ENCODE measurements at places on chromosomes 1 and 21.

- no peak for DNase-seq
These were observed 2.5 kb upstream of the CD160 start for GRCh38 chr1:145716641-145717345.

GRCh38 chr1:235207209-235207565 is 46.1 kb upstream of the RBM34 start:
- no peak for DNase-seq

- DNase-seq: no peak
These were observed 560 bp downstream of the PADI2 start for GRCh38 chr1:17118706-17119075.

DNA sequence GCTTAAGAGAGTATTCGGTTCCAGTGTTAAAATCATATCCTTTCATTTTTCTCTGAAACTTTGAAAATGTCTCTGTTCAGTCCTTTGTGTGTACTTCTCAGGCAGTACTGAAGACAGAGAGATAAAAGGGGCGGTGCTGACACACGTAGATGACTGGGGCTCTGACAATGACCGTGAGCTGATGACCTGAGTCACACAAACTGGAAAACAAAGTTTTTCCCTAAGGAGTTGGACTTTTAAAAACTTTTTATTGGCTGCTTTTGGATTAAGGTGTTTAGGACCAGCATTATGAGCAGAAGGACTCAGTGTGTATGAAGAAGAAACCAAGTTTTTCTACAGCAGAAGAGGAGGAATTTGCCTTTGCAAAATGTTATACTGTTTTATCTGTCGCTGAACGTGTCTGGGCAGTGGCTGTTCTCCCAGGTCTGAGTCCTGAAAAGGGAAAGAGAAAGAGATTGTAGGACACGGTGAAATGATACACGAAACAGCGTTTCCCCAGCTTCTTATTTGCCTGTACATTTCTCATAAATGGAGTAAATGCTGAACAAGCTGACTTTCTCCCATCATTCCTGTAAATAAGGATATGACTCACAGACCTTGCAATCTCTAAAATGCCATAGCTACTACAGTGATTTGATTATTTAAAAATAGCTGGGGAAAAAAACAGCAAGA is 51.5 kb downstream of the MAP3K7CL start:
- DNase-seq: no peak

GRCh38 chr1:176325664-176326063 is 118.6 kb upstream of the COP1 start:
- DNase-seq: no peak

DNA sequence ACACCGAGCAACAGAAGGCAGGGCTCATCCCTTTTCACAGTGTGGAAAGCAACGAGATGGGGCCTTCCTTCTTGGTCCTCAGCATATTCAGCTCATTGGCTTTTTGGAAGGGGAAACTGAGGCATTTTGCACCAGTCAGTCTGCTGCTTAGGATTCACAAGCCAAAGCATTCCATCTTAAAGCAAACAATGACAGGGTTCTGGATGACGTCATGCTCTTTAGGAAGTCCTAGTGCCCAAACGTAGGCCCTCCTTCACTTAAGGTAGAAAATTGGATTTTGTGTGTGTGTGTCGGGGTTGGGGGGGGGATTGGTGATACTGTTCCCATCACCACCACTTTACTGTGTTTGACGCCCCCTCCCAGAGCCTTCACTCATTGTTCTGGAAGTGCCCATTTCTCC is 101.6 kb downstream of the SELENOF start:
- no peak for DNase-seq

DNA sequence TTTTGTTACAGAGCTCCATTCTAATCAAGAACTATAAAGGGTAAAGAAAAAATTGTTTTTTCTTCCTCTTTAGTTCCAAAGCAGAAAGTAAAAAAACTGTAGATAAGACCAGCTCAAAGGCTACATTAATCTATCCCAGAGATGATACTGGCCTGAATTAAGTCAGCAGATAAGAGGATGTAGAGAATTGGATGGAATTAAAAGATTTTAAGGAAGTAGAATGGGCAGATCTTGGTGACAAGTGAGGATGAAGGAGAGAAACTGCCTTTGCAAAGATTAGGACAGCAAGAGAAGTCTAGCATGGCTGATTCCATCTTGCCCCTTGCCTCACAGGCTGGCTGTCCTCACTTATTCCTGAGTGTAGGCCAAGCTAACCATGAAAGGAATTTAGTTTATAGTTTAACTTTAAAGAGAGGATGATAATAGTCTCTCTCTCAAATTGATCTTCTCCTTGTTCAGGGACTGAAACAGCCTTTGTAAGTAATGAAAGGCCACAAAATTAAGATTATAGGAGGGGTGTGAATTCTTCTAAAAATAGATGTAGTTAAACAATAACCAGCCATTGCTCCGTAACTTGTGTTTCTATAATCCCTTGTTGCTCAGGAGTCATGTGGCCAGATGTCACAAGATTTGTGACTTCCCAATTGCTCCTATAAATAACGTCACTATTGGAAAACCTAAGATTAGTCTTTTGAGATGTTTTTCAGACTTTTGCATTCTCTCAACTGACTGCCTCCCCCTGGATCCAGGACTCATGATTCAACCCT is 265.0 kb upstream of the USP24 start:
- DNase-seq: no peak

DNA sequence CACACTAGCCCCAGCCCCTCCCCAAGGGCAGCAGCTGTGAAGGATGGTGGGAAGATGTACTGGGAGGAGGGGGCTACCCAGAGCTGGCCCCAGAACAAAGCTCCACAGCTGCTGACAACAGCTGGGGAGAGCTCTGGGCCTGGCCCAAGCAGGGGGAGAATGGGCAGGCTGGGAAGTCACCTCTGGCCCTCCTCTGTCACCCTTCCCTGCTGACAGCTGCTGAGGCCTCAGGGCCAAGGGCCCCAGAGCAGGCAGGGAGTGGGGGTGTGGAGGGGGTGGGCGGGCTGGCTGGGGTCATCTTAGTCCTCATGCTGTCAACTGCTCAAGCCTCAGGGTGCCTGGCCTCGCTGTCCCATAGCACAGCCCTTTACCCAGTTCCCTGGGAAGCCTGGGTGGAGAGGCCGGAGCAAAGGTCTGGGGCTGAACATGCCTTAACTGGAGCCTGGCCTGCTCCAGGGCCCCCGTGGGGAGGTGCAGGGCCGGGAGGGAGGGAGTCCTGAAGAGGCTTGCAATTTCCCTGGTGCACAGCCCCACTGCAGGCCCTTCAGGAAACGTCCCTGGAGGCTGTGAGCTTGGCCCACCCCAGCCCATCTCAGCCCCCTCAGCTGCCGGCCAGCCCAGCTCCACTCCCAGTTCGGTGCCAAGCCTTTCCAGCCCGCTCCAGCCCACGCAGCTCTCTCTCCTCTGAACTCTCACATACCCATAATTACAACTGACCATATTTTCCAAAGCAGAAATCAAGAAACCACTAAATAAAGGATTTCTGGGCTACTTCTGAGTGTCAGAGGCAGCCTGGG is 25.7 kb downstream of the HSPG2 start:
- DNase-seq: peak; percentile 72

- DNase-seq: peak; percentile 44
These were observed 27.7 kb downstream of the PKP1 start for GRCh38 chr1:201310986-201311355.

- peak; percentile 40 for DNase-seq
These were observed 16.6 kb upstream of the IPP start for GRCh38 chr1:45767035-45767434.

DNA sequence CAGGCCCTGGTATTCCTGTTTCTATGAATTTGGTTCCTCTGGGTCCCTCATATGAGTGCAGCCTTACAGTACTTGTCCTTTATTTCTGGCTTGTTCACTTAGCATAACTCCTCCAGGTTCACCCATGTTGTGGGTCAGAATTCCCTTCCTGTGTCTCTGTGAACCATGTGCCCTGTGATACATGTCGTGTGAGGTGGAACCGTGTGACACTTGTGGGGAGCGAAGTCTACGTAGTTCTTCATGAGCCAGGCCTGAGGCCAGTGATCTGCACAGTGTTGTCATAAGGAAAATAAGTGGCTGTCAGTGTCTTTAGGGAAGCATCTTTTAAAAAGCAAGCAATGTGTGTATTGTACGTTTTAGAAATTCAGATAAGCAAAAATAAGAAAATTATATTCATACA is 122.8 kb downstream of the GALNT2 start:
- DNase-seq: no peak

GRCh38 chr1:172360985-172361384 is 59.5 kb upstream of the C1orf105 start:
- DNase-seq: no peak

DNA sequence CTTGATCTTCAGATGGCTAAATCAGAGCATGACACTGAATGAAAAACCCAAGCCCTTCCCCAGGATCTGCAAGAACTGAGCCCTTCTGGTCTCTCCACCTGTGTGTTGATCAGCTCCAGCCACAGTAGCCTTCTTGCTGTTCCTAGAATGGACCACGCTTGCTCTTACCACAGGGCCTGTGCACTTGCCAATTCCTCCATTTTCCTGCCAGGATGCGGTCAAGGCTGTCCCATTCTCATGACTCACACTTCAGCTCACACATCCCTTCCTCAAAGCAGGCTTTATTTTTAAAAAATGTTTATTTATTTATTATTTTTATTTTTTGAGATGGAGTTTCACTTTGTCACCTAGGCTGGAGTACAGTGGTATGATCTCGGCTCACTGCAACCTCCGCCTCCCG is 43.6 kb upstream of the GRHL3 start:
- DNase-seq: no peak

DNA sequence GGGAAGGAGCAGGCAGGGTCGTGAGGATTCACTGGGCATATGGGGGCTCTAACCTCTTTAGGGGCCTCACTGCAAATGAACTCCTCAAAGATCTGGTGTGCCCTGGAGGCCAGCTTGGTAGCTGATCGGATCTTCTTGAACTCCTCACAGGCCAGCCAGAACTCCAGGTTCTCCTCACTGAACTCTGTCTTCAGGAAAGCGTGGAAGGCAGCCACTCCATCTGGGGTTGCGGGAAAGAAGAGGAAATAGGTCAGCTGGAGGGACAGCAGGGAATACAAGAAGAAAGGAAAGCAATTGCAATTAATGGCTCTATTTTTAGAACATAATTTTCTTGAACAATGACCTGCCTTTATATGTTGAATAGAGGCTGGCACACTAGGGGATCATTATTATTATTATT is 2.3 kb downstream of the RGS16 start:
- no peak for DNase-seq

GRCh38 chr1:90768098-90768497 is 51.0 kb upstream of the BARHL2 start:
- no peak for DNase-seq

DNA sequence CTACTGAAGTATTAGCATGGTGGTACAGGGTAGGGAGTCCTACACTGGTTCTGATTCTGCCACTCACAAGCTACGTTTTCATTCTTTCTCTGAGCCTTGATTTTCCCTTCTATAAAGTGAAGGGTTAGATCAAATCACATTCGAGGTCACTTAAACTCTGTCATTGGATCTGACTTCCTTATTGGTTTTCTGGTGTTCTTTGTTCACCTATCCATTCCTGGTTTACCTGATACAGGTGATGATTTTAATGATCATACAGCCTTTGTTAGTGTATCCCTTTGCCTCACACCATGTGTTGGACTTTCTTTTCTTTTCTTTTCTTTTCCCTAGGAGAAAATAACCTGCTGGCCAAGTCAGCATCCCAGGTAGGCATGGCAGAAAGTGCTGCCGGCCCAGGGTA is 74.8 kb downstream of the NOS1AP start:
- DNase-seq: no peak

DNA sequence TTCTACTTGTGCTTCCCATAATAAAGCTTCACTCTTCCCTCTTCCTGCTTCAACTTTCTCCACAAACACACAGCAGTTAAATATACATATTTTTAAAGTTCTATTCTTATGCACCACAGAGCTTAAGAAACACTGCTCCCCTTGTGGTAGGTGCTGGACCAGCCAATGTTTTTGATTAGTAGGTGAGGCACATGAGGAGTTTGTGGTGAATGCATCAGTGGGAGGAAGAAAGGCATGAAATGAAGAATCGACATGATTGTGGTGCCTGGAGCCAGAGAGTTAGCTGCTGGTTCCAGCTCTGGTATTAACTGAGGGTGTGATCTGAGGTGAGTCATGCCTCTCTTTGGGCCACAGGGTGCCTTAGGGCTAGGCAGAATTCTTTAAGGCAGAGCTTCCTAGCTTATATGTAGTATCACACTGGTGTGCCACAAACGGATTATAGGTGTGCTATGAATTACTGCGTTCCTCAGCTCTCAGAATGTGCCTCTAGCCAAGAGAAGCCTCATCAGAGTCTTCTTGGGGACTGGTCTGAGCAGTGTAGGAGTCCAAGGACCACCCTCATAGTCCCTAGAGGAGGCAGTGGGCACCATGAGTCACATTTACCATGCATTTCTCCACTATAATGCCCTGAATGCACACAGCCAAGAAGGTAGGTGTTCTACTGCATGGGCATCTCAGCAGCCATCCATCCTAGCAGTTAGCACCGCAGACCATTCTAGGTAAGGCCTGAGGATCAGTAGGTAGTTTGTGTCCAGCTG is 97.4 kb upstream of the SGIP1 start:
- DNase-seq: no peak

DNA sequence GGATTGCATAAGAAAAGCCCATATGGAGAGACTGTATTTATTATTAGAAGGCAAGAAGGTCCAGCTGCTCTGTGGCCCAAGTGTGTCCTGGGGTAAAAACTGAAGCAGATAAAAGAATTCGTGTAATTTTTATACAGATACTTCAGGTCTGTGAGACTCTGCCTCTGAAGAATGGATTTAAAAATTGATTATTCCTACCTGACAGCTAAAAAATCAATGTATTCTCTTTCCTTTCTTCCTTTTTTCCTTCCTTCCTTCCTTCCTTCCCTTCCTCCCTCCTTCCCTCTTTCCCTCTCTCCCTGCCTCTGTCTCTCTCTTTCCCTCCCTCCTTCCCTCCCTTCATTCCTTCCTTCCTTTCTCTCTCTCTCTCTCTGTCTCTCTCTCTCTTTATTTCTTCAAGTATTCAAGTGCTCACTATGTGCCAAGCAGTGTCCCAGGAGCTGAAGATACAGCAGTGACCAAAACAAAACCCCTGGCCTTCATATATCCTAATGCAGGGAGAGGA is 11.3 kb upstream of the MGST3 start:
- no peak for DNase-seq

DNA sequence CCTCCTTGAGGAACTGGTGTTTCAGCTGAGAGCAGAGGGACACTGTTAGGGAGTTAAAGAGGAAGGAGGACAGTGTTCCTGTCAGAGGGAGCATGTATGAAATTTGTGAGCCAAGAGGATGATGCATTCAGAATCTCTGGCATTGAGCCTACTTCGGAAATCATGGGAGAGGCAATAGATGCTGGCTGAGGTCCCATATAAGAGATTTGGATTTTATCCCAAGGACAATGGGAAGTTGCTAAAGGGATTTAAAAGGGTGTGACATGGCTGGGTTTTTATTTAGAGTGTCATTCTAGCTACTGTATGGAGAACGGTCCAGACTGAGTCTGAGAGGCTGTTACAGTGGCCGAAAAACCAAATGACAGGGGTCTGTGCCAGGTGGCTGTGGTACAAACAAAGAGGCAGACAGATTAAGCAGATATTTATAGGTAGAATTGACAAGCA is 403.2 kb upstream of the B3GALT2 start:
- DNase-seq: peak; percentile 32

- no peak for DNase-seq
These were observed 4.3 kb downstream of the MGST3 start for GRCh38 chr1:165635329-165635728.
